ENCODE measurements at places on chromosomes 11 and 22. TPM values are rescaled to one million over a fixed set of nuclear protein-coding genes. Genes with fewer than 3 reads are reported as not detected.

ACTN3 gene
- total RNA-seq: 28.2 TPM

OR8K3 gene
- total RNA-seq: not detected

- no peaks in the 10 kb centered on the region for H3K4me1 ChIP-seq
- H3K36me3 ChIP-seq: peaks cover 6% of the 10 kb centered on the region
- H3K27me3 ChIP-seq: no peaks in the 10 kb centered on the region
Observed at GRCh38 chr11:46736615-46737014, 17.6 kb downstream of the F2 start.

CATSPERZ gene
- not detected for total RNA-seq

All from H1 (cell line).